ENCODE measurements at places on chromosomes 16 and 17. TPM values are rescaled to one million over a fixed set of nuclear protein-coding genes. Genes with fewer than 3 reads are reported as not detected.

GLIS2 gene
- 17.2 TPM for total RNA-seq

RASD1 gene
- total RNA-seq, result 8.3 TPM

- no peak overlapping the region for H3K4me3 ChIP-seq
- H3K36me3 ChIP-seq, result no peaks in the 10 kb centered on the region
- no peak overlapping the region for H3K27ac ChIP-seq
- no peaks in the 10 kb centered on the region for H3K4me1 ChIP-seq
Observed at GRCh38 chr16:65312071-65312470, 190.2 kb upstream of the CDH11 start.

DNA sequence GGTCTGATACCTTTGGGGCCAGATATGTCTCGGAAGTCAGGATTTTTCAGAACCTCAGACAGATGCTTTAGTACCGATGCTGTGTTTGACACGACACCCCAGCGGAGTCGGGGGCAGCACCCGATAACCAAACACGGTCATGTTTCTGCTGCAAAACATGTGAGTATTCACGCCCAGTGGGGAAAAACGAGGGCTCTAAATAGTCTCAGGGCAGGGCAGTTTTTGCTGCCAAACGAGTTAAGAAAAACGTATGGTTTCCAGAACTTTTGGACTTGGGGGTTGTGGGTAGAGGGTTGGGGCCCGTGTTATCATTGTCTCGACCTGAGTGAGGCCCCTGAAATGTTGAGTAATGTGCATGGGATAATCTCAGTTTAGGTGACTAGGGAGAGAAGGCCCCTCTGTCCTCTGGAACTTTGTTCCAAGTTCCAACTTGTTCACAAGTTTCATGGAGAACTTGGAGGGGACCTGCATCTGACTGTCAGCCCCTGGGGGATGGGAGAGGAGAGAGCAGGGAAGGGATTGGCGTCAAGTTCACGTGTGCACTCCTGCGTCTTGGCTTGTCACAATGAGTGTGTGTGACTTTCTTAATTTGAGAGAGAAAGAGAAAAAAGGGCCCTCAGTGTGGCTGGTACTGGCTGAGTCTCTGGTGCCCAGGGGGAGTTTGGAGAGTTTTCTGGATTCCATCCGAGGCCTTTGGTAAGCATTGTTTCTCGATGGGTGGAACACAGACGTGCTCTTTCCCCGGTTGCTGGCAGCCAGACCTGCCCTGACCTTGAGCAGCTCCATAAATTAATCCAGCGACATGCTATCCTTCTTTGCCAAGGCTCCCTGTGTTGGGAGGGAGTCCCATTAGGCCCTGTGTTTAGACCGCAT is 83.9 kb upstream of the CIBAR2 start:
- peaks cover 54% of the 10 kb centered on the region for H3K4me1 ChIP-seq
- DNase-seq, result no peak
- H3K27ac ChIP-seq, result no peak overlapping the region
- H3K27me3 ChIP-seq, result peaks cover 2% of the 10 kb centered on the region
- H3K4me3 ChIP-seq, result no peak overlapping the region

ADAMTS18 gene
- total RNA-seq, result 0.12 TPM

- H3K27me3 ChIP-seq, result peaks cover 9% of the 10 kb centered on the region
- H3K4me1 ChIP-seq, result peaks cover 10% of the 10 kb centered on the region
Observed at GRCh38 chr16:88553739-88554138, 16.5 kb upstream of the ZC3H18 start.

- H3K27me3 ChIP-seq, result no peaks in the 10 kb centered on the region
- DNase-seq, result no peak
Observed at GRCh38 chr17:42997390-42997983, 732 bp upstream of the RPL27 start.

DNA sequence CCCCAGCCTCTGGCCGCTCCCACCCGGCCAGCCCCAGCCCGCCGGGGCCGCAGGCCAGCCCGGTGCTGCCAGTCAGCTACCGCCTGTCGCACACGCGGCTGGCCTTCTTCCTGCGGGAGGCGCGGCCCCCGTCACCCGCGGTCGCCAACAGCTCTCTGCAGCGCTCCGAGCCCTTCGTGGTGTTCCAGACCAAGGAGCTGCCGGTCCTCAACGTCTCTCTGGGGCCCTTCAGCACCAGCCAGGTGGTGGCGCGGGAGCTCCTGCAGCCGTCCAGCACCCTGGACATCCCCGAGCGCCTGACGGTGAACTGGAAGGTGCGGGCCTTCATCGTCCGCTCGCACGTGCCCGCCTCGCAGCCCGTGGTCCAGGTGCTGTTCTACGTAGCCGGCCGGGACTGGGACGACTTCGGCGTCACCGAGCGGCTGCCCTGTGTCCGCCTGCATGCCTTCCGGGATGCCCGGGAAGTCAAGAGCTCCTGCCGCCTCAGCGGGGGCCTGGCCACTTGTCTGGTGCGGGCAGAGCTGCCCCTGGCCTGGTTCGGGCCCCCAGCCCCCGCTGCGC is 46.8 kb downstream of the TMEM132E start:
- peaks cover 29% of the 10 kb centered on the region for H3K4me1 ChIP-seq
- H3K4me3 ChIP-seq, result no peak overlapping the region
- peaks cover 5% of the 10 kb centered on the region for H3K27me3 ChIP-seq
- H3K36me3 ChIP-seq, result no peaks in the 10 kb centered on the region
- H3K27ac ChIP-seq, result no peak overlapping the region

DNA sequence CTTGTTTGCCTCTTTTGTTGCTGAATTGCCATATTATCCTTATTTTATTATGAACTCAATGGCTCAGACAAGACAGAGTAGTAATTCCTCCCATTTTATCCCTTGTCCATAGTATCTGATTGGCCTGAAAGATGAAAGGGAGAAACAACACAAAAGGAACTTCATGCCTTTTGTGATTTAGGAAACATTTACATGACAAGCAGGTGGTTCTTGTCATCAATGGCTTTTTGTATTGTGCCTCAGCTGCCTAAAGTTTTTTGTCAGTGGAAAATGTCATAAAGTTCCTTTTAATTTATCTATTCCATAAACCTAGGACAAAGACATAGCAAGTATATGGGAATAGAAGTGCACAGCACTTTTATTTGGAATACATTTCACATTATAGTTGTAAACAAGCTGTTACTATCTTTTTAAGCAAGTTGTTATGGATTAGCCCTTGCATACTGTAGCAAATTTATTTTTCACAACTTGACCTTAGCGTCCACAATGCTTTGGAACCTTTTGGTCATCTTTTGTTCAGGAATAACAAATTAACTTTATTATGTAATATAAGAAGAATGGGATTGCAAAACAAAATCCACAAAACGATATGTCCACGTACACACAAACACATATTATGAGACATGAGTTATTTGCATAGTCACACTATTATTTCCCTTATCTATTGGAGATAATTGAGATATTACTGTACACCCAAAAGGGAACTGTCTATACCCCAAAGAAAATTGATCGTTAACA is 12.4 kb upstream of the MPHOSPH6 start:
- H3K4me1 ChIP-seq, result peaks cover 16% of the 10 kb centered on the region
- H3K27me3 ChIP-seq, result no peaks in the 10 kb centered on the region
- H3K4me3 ChIP-seq, result no peak overlapping the region

DNA sequence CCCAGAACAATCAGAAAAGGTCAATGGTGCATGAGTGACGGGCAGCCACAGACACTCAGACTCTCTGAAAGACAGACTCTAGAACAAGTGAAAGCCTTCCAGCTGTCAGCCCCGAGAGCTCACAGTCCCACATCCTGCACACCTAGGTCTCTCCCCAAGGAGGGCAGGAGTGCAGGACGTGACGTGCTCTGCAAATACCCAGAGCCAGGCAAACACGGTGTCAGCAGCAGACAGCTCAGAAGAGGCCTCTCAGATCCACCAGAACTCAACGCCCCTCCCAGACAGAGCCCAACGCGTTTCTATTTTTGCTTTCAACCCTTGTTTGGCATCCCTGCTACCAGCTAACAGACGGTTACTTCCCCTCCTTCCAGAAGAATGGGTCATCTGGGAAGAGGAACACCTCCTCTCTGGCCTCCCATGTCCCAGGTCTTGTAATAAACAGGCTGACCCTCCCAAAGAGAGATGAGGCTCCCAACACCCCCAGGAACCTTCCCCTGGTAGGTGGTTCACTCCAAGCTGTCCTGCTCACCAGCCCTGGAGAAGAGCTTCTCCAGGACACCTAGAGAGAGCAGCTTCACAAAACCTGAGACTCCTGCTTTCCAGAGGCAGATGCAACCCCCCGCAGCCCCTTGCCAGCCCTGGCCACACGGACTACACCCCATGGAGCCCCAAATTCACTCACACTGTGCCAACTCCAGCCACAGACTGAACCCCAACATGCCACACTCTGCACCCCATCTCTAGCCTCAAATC is 7.6 kb downstream of the PITPNM3 start:
- no peak overlapping the region for H3K4me3 ChIP-seq
- no peaks in the 10 kb centered on the region for H3K36me3 ChIP-seq
- peaks cover 16% of the 10 kb centered on the region for H3K27me3 ChIP-seq
- DNase-seq, result no peak

- no peaks in the 10 kb centered on the region for H3K36me3 ChIP-seq
- peaks cover 6% of the 10 kb centered on the region for H3K4me1 ChIP-seq
- H3K4me3 ChIP-seq, result no peak overlapping the region
- H3K27ac ChIP-seq, result no peak overlapping the region
- peaks cover under 1% of the 10 kb centered on the region for H3K27me3 ChIP-seq
Observed at GRCh38 chr17:49583226-49583625, 7.6 kb downstream of the NXPH3 start.

- no peaks in the 10 kb centered on the region for H3K27me3 ChIP-seq
- no peak overlapping the region for H3K4me3 ChIP-seq
- no peaks in the 10 kb centered on the region for H3K4me1 ChIP-seq
- H3K36me3 ChIP-seq, result no peaks in the 10 kb centered on the region
- no peak overlapping the region for H3K27ac ChIP-seq
- DNase-seq, result no peak
Observed at GRCh38 chr16:81251871-81252270, 13.4 kb downstream of the BCO1 start.

APOBR gene
- total RNA-seq, result not detected

GRCh38 chr17:82648742-82649331 is 593 bp upstream of the WDR45B start:
- H3K27ac ChIP-seq, result no peak overlapping the region
- DNase-seq, result peak; percentile 49
- H3K4me3 ChIP-seq, result no peak overlapping the region

ZNF232 gene
- 43.9 TPM for total RNA-seq

- DNase-seq, result no peak
- no peak overlapping the region for H3K27ac ChIP-seq
- H3K4me1 ChIP-seq, result no peaks in the 10 kb centered on the region
- no peak overlapping the region for H3K4me3 ChIP-seq
Observed at GRCh38 chr16:70661918-70662641, 15.7 kb downstream of the IL34 start.

- H3K4me1 ChIP-seq, result peaks cover 10% of the 10 kb centered on the region
- H3K27ac ChIP-seq, result no peak overlapping the region
- H3K27me3 ChIP-seq, result no peaks in the 10 kb centered on the region
- H3K36me3 ChIP-seq, result no peaks in the 10 kb centered on the region
- DNase-seq, result no peak
Observed at GRCh38 chr17:64111831-64112230, 18.1 kb downstream of the ERN1 start.

Measured in neural crest cell (in vitro differentiated cells).